ENCODE measurements at places on chromosomes 12 and 14. TPM values are rescaled to one million over a fixed set of nuclear protein-coding genes. Genes with fewer than 3 reads are reported as not detected.

Gene DIABLO
- total RNA-seq: 63.8 TPM

Gene SUOX
- 21.6 TPM for total RNA-seq

Gene RND1
- total RNA-seq: not detected

Gene ARG2
- 662 TPM for total RNA-seq

DNA sequence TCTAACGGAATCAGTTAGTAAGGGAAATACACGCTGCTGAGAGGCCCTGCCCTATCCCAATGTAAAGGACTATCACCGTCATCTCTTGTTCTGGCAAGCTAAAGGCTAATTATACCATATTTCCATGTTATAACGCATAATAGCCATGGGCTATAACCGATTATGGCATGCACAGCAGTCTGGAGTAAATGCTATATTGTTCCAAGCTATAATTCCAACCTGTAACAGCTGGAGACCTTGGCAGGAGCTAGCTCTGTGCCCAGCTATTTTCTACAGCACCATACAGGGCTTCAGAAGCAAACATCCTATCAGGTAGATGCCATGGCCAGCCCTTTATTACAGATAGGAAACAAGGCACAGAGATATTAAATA, 26.3 kb downstream of the SYNE3 start:
- H3K27me3 ChIP-seq: no peaks in the 10 kb centered on the region
- H3K27ac ChIP-seq: peak overlapping the region; percentile 81
- DNase-seq: no peak
- H3K4me3 ChIP-seq: no peak overlapping the region
- no peaks in the 10 kb centered on the region for H3K36me3 ChIP-seq

GRCh38 chr12:7784701-7785100, 4.5 kb upstream of the NANOG start:
- no peak overlapping the region for H3K4me3 ChIP-seq
- no peak overlapping the region for H3K27ac ChIP-seq
- no peaks in the 10 kb centered on the region for H3K36me3 ChIP-seq
- no peaks in the 10 kb centered on the region for H3K4me1 ChIP-seq

DNA sequence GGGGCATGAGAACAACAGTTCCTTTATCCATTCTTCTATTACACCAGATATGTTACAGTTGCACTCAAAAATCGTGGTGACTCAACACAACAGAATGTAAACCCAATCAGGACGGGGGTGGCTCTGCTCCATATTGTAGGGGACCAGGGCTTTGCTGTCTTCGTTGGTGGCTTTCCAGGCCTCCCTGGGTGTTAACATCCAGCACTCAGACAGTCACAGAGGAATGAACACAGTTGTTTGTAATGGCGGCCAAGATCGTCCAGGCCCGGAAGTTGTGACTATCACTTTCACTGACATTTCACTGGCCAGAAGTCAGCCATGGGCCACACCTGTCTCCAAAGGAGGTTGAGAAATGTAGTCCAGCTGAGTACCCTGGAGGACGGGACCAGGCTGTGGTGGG, 204.1 kb downstream of the CACNA1C start:
- no peak overlapping the region for H3K27ac ChIP-seq
- no peaks in the 10 kb centered on the region for H3K4me1 ChIP-seq
- no peaks in the 10 kb centered on the region for H3K27me3 ChIP-seq
- H3K4me3 ChIP-seq: no peak overlapping the region
- DNase-seq: no peak

- H3K4me3 ChIP-seq: no peak overlapping the region
- no peaks in the 10 kb centered on the region for H3K27me3 ChIP-seq
- H3K27ac ChIP-seq: peak overlapping the region; percentile 11
- DNase-seq: no peak
- peaks cover 12% of the 10 kb centered on the region for H3K4me1 ChIP-seq
These were observed 23.2 kb downstream of the ITPR2 start for GRCh38 chr12:26809611-26810285.

GRCh38 chr14:98510392-98510791, 761.6 kb downstream of the BCL11B start:
- DNase-seq: no peak
- H3K27ac ChIP-seq: no peak overlapping the region
- no peak overlapping the region for H3K4me3 ChIP-seq
- H3K4me1 ChIP-seq: no peaks in the 10 kb centered on the region
- H3K27me3 ChIP-seq: no peaks in the 10 kb centered on the region

- H3K4me1 ChIP-seq: peaks cover 7% of the 10 kb centered on the region
- no peak overlapping the region for H3K27ac ChIP-seq
- no peaks in the 10 kb centered on the region for H3K36me3 ChIP-seq
- no peak overlapping the region for H3K4me3 ChIP-seq
These were observed 1.8 kb upstream of the FBXO21 start for GRCh38 chr12:117192057-117192456.

GRCh38 chr12:67910360-67911274, 78.6 kb upstream of the IFNG-AS1 start:
- peak; percentile 31 for DNase-seq
- peak overlapping the region; percentile 35 for H3K4me3 ChIP-seq
- H3K4me1 ChIP-seq: peaks cover 17% of the 10 kb centered on the region
